SK-N-DZ (cell line): ENCODE measurements at places on chromosomes 3 and 15.

GRCh38 chr3:112633757-112634156 is 7.2 kb downstream of the CCDC80 start:
- no peak for DNase-seq

GRCh38 chr3:145915787-145916186 is 245.2 kb downstream of the PLOD2 start:
- no peak for DNase-seq

DNA sequence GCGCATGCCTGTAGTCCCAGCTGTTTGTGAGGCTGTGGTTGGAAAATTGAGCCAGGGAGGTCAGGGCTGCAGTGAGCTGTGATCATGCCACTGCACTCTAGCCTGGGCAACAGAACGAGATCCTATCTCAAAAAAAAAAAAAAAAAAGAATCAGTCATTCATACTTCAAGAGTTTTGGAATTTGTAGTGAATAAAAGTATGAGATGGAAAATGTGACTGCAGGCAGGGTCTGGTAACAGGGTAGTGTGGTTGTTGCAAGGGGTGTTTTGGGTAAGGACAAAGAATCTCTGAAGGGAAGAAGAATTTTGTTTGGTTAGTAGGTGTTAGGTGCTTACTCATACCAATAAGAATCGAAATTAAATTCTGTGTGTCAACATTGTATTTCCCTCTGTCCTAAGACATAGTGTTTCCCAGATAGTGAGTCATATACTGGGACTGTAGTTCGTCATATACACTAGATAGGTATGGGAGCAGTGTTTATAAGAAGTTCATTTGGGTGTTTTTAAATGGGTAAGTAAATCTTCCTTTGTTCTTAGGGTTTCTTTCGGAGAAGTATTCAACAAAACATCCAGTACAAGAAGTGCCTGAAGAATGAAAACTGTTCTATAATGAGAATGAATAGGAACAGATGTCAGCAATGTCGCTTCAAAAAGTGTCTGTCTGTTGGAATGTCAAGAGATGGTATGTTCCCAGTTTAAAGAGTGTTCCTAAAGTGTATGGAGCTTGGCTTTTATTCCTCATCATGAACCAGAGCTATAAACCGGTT is 14.2 kb downstream of the NR1D2 start:
- no peak for DNase-seq

GRCh38 chr3:156433138-156433537 is 121.8 kb downstream of the SSR3 start:
- DNase-seq: no peak

DNA sequence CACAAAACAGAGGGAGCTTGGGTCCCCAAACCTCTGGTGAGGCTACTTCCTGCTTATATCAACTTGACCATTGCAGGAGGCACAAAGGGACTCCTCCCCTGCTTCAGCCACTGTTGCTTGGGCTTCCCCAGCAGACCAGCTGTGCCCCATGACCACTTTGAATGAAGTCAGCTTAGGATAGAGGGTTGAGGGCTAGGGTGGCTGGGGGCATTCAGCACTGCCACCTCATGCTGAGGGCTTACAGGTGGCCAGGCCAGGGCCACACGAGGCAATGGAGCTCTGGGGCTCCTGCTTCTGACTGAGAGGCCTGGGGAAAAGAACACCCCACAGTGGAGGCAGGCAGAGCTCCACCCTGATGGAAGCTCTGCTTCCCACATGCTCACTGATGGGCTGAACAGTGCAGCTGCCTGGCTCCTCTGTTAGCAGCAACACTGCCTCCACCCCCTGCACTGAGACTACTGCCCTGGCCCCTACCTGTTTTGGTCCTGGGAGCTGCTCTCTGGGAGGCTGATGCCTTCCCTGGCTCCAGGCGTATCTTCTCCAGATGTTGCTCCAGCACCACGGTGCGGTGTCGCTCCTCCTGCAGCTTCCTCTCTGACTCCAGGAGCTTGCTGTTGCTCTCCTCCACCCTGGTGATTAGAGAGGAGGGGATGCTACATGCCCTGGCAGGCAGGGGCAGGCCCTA is 10.2 kb upstream of the HHATL start:
- DNase-seq: no peak

GRCh38 chr3:62824965-62825592 is 50.1 kb downstream of the CADPS start:
- DNase-seq: no peak

DNA sequence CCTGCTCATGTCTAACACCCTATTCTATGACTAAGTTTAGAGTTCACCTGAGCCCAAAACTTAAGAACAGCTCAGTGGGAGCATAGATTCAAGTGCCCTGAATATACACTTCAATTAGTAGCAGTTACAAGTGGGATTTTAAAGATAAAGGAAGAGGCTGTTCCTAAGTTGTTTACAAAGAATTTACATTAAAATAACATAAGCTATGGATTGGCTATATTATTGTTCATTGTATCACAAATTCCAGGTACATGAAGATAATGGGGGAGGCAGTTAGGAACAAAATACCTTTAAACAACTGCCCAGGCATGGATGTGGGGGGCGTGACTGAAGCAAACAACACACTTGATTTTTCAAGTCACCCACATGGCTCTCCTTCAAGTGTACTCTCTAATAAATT is 52.7 kb downstream of the ROPN1B start:
- DNase-seq: no peak

GRCh38 chr3:120448756-120449155 is 2.0 kb downstream of the FSTL1 start:
- no peak for DNase-seq

GRCh38 chr3:16482194-16482769 is 31.2 kb downstream of the RFTN1 start:
- DNase-seq: no peak

GRCh38 chr15:98815207-98815606 is 166.9 kb downstream of the IGF1R start:
- no peak for DNase-seq

- no peak for DNase-seq
Observed at GRCh38 chr15:60076045-60076444, 71.9 kb downstream of the FOXB1 start.

DNA sequence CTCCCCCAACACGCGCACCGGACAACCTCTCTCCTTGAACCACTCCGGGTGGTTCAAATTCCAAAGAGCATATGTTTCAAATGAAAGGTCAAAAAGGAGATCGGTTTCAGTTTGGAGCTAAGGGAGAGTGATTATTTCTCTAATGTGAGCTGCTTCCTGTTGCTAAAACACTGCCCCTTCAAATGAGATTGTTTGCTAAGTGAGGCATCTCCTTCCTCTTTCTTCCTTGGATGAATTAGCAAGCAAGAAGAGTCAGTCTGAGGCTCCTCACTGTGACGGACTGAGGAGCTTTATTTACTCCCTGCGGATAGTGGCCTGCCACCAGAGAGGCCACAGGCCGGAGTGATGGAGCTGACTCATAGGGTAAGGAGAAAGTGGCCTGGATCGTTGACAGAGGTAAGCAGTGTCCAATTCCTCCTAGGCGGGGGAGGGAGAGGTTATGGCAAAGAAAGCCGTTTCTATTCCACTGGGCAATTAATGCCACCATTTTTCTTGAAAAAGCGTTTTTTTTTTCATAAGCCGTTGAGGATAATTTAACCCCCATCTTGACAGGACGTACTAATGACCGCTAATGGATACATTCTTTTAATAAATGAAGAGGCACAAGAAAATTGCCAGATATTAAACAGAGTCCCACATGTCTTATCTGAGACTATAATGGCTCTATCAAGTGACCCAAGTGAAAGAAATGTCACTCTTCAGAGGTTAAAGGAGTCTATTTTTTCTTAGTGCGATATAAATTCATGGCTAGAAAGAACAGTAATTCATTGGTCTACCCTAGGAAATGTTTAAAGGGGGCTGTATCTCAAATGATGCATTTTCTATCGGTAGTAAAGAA is 167.0 kb upstream of the ANKRD28 start:
- DNase-seq: no peak

DNA sequence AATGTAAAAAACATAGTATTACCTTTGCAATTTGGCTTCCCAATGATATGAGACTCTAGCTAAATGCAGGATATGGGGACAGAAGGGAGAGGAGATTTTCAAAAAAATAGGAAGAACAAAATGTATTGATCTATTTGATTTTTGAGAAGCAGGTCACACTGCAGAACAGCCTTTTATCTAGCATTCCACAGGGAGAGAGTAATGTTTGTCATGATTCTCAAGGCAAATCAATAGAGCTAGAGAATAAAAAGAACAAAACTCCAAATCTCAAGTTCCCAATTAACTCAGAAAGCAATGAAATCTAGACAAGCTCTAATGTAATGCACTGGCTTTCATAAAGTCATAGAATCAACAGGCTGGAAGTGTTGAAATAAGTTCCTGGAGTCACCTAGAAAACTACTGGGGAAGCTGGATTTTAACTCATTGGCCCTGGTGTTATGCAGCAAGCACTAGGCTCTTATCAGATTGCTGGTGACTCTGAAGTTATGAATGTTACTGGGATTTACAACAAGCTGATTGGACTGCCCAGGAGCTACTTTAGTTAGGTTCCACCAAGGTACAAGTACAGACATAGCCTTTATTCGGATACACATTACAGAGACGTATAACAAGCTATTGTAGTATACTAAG is 442.8 kb downstream of the FGF12 start:
- DNase-seq: no peak

DNA sequence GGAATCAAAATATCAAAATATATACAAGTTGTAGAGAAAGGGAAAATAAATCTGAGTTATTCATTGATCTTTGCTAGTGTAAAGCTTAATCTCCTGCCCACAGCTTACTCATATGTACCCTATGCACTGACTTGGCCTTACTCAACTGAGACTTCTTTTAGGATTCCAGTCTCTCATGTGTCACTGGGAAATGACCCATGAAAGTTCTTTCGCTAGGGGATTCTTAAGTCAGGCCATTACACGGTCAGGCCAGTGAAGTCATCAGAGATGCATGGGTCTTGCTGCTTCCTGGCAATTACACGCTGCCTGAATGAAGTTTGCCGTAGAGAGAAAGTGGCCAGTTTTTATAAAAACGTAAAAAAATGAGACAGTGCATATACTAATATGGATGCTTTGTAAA is 20.7 kb upstream of the LPP start:
- no peak for DNase-seq

- no peak for DNase-seq
Observed at GRCh38 chr15:31089368-31090047, 12.0 kb downstream of the TRPM1 start.

- no peak for DNase-seq
Observed at GRCh38 chr3:160667452-160667851, 9.5 kb upstream of the ARL14 start.

- no peak for DNase-seq
Observed at GRCh38 chr3:59774634-59775033, 724.8 kb upstream of the CFAP20DC start.

DNA sequence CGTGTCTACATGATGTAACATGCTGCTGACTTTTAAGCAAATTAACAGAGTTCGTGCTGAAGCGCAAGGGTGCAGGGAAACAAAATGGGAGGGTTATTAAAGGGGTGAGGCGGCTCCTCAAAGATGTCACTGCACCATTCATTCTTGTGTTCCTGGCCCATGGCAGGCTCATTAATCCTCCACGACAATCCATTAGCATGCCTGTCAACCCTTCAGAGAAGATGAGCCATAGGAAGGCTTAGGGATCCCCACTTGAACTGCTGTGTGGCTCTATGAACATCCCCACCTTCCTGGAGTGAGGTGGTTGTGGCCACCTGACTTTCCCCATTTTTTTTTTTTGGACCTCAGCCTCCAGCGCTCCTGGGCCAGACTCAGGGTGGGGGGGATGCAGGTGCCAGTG is 45.8 kb downstream of the IGF1R start:
- no peak for DNase-seq

GRCh38 chr3:52568069-52568468 is 31.7 kb downstream of the UQCC5 start:
- no peak for DNase-seq

- DNase-seq: no peak
Observed at GRCh38 chr15:70795311-70795665, 31.9 kb upstream of the UACA start.

- DNase-seq: peak; percentile 52
Observed at GRCh38 chr15:45399381-45400212, 21.3 kb upstream of the GATM start.

- no peak for DNase-seq
Observed at GRCh38 chr3:25214034-25214433, 214.0 kb upstream of the RARB start.

DNA sequence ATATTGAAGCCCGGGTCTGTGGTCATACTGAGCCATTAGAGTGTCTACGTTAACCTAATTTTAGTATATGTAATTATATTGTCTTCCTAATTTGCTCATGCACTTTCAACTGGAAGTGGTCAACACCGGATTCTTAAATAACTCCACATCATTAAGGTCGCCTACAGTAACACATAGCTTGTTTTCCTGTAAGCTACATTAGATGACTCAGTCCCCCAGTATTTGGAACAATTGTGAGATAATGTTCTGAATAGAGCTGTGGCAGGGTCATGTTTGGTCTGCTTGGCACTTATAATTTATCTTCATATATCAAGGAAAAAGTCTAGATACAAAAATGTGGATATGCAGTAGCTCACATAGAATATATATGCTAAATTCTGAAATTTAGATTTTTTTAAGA is 486.2 kb downstream of the IGSF11 start:
- DNase-seq: no peak

DNA sequence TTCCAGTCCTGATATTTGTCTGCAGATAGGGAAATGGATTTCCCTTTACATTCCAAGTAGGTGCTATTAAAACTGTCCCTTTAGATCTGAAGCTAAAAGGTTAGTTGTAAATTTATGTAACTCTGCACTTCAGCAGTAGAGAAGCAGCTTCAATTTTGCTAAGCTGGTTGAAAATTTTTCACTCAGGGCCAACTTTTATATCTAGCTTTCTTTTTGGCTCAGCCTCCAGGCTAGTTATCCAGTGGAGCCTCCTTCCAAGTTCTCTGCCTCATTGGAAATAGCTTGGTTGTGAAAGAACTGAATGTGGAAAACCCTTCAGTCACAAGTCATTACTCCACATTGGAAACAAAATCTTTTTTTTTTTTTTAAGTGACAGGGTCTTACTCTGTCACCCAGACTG is 8.2 kb upstream of the ZNF660 start:
- DNase-seq: no peak

DNA sequence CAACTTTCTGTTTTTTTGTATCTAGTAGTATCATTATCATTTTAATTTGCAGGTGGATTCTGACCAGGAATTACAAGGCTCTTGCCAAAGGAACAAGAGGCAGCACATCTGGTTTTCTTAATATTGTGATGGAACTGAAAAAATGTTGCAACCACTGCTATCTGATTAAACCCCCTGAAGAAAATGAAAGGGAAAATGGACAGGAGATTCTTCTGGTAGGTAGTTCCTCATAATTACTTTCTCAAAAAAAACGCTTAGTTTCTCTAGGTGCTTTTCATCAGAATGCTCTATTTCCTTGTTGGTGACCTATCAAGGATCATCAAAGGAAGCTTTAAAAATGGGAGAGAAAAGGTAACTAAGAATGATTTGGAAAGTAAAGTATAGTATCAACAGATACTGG is 71.6 kb downstream of the CHD2 start:
- no peak for DNase-seq
